ENCODE measurements at places on chromosomes 5 and 9. TPM values are rescaled to one million over a fixed set of nuclear protein-coding genes. Genes with fewer than 3 reads are reported as not detected.

DNA sequence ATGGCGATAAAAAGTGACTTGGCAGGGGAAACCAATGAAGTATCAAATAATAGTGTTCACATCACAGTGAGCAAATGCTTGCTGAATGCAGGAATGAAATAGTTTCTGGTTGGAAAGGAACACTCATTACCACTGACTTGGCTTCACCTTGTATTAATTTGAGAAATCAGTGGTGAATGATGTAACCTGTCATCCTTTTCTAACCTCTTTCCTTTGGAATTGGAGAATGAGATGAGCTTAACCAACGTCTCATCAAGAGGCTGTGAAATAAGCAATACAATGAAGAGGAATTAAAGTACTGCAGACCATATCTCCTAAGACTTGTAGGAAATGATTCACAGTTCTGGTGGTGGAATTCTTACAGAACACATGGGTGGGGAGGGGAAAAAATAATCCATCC, 192.2 kb downstream of the DMAC1 start:
- no peak for DNase-seq

Gene C7
- total RNA-seq = not detected

Gene NR2F1
- total RNA-seq = not detected

Gene IL9
- not detected for total RNA-seq

DNA sequence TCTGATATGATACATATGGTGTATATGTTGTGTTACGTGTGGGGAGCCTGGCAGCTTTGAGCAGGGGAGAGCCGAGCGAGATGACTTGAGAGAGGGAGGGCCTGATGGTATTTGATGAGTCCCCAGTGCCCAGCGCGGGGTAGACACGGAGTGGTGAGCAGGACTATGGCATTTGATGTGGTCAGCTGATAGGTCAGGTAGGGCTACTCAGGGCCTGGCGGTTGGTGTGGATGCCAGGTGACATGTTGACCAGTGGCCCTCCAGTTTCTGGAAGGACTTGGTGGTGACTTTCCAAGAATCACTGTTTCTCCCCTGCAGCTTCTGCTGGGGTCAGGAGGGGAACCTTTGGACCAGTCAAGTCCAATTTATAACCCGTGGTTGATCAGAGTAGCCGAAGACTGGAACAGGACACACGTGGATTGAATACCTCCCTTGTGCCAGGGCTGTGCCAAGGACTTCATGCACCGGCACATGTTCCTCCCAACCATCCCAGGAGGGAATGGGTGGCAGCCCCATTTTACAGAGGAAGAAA, 148.8 kb downstream of the RGS3 start:
- no peak for DNase-seq

- no peak for DNase-seq
Measured at GRCh38 chr5:418162-419121, 24.5 kb upstream of the EXOC3 start.

Gene PGM5
- not detected for total RNA-seq

- DNase-seq = no peak
Measured at GRCh38 chr5:2186472-2187015, 303.8 kb upstream of the IRX4 start.

- no peak for DNase-seq
Measured at GRCh38 chr5:128778474-128778873, 186.8 kb upstream of the SLC27A6 start.

GRCh38 chr5:112640546-112640945, 97.1 kb upstream of the APC start:
- DNase-seq = no peak

Gene TEX48
- not detected for total RNA-seq

DNA sequence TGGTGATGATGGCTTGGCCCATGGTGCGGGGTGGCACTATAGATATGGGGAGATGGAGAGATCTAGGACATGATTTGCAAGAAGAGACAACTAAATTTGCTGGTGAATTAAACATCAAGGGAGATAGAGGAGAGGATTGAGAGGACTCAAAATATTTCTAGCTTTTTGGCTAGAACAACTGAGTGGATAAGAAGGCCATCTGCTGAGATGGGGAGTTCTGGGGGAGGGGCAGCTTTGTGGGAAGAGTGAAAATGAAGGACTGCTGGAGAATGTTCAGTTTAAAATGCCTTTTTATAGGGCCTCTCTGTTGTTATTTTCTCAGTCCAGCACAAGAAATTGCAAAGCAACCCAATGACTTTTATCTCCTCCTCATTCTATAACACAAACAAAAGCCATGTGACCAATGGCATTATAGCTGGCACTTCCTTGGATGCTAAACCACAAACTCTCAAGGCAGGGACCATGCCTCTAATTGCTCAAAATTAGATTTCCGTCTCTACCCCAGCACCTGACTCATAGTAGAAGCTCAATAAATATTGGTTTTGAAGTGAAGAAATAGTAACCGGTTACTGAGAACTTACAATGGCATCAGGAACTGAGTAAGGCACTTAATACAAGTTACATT, 29.8 kb downstream of the JAKMIP2 start:
- DNase-seq = no peak

GRCh38 chr9:121239071-121239470, 28.9 kb upstream of the GSN start:
- DNase-seq = no peak

GRCh38 chr9:4739587-4740387, 1.2 kb downstream of the AK3 start:
- no peak for DNase-seq

Gene SPATA31D4
- total RNA-seq = not detected

GRCh38 chr5:142929587-142929986, 159.4 kb downstream of the ARHGAP26 start:
- DNase-seq = peak; percentile 18

DNA sequence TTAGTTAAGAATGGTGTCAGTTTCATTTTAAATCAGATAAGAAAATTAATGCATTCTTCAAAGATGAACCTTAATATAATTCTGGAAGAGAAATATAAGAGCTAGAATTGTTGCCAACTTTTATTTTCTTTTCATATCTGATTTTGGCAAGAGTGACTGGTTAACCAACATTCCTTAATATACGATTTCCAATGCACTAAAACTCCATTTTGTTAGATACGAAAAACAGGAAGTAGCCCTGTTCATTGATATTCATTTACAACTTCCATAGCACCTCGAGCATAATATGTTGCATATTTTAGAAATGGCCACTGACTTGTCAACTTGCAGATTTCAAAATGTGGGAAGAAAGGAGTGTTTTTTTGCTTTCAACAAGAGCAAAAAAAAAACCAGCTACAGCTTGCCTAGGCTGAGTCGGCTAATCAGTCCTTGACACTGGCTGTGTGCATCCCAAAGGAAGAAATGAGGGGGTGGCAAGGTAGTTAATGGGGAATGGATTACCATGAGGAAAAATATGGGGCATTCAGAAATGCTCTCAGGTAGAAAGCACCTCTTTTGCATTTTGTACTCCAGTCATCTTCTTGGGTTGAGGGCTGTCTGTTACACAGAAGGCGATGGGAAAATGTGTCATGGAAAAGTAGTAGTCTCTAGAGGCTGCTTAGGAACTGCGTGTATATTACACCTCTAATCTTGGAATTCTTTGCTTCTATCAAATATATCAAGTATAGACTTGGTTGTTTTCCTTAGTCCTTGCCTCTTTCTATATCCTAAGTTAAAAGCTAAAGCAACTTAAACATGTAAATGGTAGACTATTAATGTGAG, 3.9 kb downstream of the MAP3K1 start:
- DNase-seq = no peak

- no peak for DNase-seq
Measured at GRCh38 chr5:67880876-67881275, 334.7 kb upstream of the PIK3R1 start.

DNA sequence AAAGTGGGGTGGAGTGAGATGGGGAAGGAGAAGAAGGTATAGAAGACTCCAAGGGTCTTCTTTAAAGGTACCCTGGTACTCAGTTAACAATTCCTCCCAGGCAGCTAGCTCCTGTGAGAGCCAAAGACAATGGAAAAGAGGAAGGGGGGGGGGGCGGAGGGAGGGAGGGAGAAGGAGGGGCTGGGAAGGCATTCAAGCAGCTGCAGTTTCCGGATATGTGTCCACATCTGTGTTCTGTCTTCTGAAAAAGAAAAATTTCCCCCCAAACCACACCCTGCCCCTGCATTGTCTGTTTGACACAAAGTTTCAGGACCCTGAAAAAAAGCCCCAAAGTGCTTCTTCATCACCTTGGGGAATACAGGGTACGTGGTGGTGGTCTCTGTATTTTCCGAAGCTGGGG, 11.1 kb downstream of the SPRY4 start:
- no peak for DNase-seq

DNA sequence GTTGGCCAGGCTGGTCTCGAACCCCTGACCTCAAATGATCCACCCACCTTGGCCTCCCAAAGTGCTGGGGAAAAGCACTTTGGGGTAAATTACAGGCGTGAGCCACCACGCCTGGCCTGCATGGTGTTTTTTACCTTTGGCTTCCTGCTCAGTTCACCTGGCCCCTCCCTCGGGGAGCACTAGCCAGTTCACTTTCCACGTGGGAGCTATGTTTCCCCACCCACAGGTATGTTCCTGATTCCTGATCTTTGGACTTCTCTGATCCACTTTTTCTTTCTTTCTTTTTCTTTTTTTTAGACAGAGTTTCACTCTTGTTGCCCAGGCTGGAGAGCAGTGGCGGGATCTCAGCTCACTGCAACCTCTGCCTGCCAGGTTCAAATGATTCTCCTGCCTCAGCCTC, 15.8 kb downstream of the DAB2IP start:
- DNase-seq = no peak

- DNase-seq = no peak
Measured at GRCh38 chr5:106639488-106639887, 1031.2 kb downstream of the EFNA5 start.

Gene CNTFR
- total RNA-seq = not detected

Gene CD180
- not detected for total RNA-seq

DNA sequence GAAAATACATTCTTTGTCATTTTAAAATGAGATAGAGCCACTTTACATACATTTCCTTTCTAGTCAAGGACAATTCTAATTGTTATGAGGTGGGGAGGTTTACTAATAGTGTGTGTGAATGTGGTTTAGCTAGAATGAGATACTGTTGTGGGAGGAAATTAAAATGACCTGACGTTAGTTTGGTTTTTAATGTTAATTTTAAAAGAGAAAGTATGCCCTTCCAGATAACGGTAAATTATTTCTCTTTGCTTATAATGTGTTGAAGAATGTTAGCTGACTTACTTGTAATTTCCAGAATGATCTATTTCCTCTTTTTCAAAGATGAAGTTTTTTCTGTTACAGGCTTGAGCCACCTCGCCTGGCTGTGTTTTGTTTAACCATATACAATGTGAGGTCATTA, 1.7 kb upstream of the TAF7 start:
- no peak for DNase-seq

Gene TRMO
- total RNA-seq = 12.6 TPM

GRCh38 chr9:114291064-114291474, 31.8 kb upstream of the ORM1 start:
- peak; percentile 83 for DNase-seq

DNA sequence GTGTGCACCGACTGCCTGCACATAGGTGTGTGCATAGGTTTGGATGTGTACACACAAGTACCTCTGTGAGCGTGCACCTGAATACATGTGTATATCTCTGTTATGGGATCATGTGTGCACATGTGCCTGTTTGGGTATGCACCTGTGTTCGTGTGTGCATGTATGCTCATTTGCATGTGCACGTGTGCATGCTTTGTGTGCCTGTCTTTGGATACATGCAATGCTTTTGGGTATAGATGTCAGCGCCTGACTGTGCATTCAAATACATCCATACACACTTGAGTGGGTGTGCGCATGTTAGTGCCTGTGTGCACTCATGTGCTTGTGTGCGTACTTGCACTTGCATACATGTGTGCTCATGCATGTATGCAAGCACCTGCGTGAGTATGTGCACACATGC, 258.1 kb downstream of the IRX2 start:
- DNase-seq = no peak

DNA sequence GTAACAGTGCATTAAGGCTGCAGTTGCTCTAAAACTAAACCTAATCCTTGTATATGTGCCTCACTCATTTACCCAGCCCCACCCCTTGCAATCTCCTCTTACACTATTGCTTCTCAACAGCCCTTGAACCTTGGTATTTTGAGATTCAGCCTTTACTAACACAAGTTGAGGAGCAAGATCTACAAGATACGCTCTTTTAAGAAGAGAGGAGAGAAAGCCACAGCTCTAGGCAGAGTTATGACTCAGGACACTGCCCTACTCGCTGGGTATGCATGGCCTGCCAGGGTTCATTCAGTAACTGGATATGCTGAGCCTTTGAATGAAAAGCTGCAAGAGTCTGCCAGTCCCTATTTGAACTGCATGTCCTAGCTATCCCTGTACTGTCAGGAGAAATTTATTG, 219.5 kb downstream of the PCSK5 start:
- no peak for DNase-seq

Gene SRD5A1
- total RNA-seq = 12.4 TPM

DNA sequence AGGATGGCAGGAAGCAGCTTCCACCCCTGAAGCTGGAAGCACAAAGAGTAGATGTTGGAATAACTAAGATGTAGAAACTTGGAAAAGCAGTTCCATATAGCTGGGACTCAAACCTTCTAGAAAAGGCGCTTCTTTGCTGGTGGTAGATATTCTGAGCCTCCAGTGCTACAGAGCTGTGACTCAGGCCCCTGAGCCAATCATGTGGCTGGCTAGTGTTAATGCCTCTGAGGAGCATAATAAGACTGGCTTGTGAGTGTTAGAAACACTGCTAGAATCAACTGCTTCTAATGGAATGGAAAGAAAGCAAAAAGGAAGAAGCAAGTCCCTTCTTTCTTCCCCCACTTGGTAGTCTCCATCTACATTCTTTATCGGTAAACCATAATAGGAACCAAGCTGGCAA, 234.2 kb upstream of the DMAC1 start:
- DNase-seq = no peak

DNA sequence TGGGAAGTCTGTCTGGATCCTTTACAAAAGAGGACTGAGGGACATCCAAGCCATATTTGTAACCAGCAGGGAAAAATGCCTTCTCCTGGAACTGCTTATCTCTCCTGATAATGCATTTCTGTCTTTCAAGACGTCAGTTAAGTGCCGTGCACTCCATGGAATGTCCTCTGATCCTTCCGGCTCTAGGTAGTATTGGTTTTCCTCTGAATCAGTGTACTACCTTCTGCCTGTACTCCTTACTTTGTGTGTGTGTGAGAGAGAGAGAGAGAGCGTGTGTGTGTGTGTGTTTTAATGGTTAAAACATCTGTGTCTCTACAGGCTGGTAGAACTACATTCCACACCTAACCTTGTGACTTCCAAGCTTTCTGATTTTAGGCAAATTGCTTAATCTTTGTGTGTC, 89.9 kb downstream of the PIP5K1B start:
- no peak for DNase-seq

Data from activated CD8-positive, alpha-beta T cell treated with anti-CD3 and anti-CD28 coated beads for 36 hours (primary cell).